T follicular helper cell (primary cell): ENCODE measurements at places on chromosomes 1 and 21.

GRCh38 chr1:71154429-71154828, 73.6 kb upstream of the ZRANB2 start:
- DNase-seq, result no peak

- no peak for DNase-seq
Observed at GRCh38 chr1:100404821-100405220, 52.5 kb downstream of the CDC14A start.

- DNase-seq, result no peak
Observed at GRCh38 chr1:18640228-18641004, 9.8 kb downstream of the PAX7 start.

DNA sequence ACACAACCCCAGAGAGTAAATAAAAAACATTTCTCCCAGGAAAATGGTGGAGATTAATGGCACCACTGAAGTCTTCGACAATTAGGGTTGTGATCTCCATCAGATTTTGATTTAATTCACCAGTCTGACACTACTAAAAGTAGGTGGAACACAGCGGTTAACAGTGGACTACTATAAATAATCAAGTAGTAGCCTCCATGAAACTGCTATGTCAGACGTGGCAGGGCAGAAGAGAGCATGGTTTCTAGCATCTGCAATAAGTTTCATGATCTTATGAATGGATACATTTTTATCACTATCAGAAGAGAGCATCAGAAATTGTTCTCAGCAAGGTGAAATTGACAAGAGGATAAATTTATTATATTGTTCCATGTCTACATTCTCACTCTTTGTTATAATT, 1706.6 kb downstream of the MRPL39 start:
- DNase-seq, result no peak

DNA sequence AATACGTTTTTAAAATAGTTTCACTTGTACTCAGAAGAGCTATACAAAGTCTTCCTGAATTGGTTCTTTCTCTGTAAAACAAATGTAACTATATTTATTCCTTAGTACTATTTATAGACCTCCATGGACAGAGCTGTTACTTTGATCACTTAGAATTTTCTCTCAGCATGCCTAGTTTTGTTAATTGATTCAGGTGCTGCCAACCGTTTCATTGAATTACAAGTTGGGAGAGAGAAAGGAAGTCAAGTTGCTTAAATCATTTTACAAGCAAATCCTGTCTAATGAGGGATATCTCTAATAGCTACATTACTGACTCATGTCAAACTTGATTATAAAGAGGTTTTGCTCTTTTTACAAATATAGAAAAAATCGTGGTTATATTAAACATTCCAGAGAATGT, 241.0 kb downstream of the FMN2 start:
- no peak for DNase-seq

DNA sequence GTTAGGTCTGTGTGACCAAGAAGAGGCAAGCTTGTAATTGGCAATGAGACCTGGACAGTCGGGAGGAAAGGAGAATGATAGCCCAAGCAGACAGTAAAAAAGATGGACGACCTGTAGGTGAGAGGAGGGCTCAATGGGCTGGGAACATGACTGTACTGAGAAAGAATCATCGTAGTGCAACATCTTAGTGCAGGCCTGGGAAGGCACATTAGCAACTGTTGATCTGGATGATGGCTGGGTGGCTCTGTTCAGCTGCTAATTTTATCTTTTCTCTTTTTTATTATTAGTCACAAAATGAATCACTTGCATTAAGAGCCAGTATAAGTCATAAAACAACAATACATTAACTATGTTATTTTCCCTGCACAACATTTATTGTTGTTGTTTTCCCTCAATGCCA, 32.9 kb downstream of the IFI44 start:
- no peak for DNase-seq

DNA sequence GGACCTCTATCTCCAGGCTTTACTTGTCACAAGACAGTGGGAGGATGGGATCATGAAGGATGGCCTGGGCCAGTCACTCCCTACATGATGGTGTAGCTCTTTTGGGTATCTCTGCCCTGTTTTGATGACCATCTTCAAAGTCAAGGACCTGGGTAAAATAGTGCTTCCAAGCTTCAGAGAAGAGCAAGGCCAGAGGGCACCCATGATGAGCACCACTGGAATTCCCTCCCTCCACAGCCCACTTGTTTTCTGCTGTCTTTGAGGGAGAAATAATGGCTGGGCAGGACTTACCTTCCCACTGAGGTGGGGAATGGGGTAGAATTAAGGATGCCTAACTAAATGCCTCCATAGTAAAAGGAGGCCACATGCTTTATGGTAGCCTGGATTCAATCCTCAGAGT, 165.7 kb downstream of the DHRS3 start:
- no peak for DNase-seq

- DNase-seq, result peak; percentile 46
Observed at GRCh38 chr1:209692745-209693504, 11.7 kb upstream of the HSD11B1 start.

- no peak for DNase-seq
Observed at GRCh38 chr21:37658817-37659458, 257.3 kb downstream of the KCNJ6 start.

GRCh38 chr1:115107516-115108260, 18.4 kb upstream of the TSPAN2 start:
- DNase-seq, result no peak

- DNase-seq, result no peak
Observed at GRCh38 chr1:61851235-61851634, 109.0 kb downstream of the PATJ start.

DNA sequence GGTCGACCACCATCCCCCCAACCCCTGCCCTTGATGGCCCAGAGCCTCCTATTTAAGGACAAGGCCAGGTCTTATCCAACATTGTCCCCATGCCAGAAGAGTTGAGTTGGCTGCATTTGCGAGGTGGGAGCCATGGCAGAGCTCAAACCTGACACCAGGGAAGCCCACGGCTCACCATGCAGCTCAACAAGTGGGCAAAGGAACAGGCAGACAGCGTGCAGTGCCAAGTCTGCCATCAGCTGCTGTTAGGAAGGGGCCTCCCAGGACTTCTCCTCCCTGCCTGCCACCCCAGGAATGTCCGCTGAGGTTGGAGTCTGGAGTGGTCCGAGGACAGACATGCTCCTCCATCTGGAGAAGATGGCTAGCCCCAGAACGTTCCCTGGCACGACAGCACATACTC, 19.9 kb downstream of the SLC45A3 start:
- DNase-seq, result no peak

DNA sequence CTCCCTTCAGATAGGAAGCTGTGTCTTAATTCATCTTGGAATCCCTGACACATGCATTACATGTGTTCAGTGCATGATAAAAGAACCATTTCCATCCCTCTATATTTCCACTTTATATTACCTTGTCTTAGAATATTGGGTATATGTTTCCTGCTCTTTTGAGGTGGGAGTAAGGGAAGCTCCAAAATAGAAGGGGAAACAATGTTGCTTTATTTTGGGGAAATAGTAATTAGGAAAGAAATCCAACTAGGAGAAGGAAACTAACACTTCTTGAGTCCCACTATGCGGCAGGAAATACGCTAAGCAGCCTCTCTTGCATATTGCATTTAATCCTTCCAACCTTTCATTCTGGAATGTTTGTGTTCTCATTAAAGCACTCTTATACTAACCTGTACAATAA, 89.4 kb upstream of the VAV3 start:
- DNase-seq, result no peak

- no peak for DNase-seq
Observed at GRCh38 chr1:184889902-184890301, 84.4 kb downstream of the NIBAN1 start.

- no peak for DNase-seq
Observed at GRCh38 chr1:71233645-71234044, 152.8 kb upstream of the ZRANB2 start.

DNA sequence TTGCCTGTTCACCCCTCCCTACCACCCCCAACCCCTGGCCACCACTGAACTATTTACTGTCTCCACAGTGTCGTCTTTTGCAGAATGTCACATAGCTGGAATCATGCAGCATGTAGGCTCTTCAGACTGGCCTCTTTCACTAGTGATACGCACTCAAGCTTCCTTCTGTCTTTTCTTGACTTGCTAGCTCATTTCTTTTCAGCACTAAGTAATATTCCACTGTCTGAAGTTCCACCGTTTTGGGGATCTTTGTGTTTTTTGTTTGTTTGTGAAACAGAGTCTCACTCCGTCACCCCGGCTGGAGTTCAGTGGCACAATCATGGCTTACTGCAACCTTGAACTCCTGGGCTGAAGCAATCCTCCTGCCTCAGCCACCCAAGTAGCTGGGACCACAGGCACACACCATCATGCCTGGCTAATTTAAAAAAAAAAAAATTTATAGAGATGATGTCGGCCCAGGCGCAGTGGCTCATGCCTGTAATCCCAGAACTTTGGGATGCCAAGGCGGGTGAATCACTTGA, 43.4 kb upstream of the SLC25A33 start:
- no peak for DNase-seq
